Colonic mucosa (tissue), 4 donors: ENCODE measurements at places on chromosomes 6 and 20. TPM values are rescaled to one million over a fixed set of nuclear protein-coding genes. Genes with fewer than 3 reads are reported as not detected.

DNA sequence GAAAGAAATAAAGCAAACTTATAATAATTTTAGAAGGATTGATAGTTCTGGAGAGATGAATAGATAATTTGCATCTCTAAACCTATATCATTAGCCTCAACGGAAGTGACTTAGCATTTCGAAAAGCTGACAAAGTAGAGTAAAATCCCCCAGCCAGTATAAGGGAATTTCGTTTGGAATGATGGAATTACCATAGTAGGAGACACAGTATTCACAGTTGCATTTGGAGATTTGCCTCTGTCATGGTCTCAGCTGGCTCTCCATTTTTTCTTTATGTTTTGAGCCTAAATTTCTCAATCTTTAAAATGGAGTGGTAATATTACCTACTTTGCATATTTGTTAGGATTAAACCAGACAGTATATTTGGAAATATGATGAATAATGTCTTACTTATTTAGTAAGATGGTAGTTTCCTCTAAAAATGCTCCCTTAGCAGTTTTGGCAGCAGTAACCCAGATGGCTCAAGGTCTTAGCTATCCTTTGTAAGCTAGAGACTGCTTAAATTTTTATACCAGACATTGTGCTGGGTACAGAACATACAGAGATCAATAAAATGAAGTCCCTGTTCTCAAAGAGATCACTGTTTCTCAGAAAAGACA lies 58.2 kb downstream of the SMAP1 start:
- no peak for DNase-seq

- DNase-seq, result peak; percentile 82
Observed at GRCh38 chr6:31128093-31128676, 7.9 kb upstream of the CDSN start.

PI16 gene
- 2.6 TPM for total RNA-seq

R3HDML gene
- total RNA-seq, result not detected

DNA sequence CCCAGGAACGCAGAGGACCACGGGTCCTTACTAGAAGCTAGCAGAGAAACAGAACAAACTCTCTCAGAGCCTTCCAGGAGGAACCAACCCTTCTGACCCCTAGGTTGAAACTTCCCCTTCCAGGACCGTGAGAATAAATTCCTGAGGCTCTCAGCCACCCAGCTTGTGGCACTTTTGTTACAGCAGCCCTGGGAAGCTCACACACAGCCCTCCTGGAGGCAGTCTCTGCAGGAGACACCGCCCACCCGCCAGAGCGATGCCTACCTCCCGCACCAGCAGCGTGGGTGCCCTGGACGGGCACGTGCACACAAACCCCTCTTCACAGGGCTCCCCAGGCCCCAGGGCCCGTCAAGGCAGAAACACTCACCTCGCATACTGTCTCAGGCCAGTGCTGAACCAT lies 4.2 kb downstream of the RNASET2 start:
- DNase-seq, result no peak

DNA sequence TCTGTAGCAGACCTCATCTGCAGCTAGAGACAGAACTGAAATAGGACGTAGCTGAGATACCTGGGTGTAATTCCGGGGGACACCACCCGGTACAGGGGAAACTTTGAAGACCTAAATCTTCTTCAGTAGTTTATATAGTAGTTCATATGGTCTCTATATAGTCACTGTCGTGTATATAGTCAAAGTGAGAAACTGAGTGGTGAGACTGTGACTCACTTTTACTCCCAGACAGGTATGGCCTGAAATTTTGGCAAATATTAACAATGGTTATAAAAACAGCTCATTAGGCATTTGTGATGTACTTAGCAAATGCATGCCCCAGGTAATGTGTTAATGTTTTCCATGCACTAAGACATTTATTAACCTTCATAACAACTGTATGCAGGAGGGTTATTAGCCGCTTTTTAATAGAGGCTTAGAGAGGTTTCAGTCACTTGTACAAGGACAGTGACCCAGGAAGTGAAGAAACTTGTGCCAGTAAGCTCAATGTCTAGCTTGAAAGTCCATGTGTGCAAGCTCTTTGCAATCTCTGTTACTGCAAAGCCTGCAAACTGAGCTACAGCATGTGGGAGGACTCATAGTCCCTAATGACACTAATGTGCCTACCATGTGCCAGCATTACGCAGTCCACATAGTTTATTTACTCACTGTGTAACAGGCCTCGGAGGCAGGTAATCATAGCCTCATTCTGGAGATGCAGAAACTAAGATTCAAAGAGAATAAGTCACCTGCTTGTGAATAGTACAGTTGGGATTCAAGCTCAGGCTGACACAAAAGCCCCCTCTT lies 165.4 kb upstream of the CHD6 start:
- no peak for DNase-seq

ZNF165 gene
- 5.3 TPM for total RNA-seq

DNA sequence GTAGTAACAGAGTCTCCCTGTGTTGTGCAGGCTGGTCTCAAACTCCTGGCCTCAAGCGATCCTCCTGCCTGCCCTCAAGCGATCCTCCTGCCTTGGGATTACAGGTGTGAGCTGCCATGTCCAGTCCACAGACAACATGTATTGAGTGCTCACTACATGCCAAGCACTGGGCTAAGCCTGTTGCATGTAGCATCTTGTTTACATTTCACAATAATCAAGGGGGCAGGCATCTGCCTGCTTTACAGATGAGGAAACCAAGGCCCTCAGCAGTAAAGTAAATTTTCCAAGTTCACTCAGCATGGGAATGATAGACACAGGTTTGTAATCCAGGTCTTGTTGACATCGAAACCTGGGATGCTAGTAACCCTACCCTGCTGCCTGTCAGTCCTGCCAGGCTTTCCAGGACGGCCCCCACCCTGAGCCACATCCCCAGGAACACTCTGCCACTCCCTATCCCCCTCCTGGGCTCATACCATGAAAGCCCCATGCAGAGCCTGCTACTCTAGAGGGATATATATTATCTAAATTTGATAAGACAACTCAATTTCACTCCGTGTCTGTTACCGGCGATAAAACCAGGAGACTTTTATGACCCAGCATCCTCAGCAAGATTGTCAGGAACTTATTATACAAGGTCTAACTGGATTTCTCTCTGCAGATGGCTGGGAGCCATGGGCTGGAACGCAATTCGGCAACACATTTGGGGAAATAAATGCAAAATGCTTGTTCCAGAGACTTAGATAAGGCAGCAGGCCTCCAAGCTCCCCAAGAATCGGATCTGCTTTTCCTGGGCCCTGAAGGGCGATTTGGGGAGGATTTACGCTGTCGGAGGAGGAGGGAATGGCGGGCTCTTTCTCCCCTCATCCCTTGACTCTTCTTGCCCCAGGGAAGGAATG lies 30.4 kb downstream of the CD40 start:
- no peak for DNase-seq

GRCh38 chr20:47973519-47974233 lies 188.4 kb upstream of the SULF2 start:
- DNase-seq, result no peak

DNA sequence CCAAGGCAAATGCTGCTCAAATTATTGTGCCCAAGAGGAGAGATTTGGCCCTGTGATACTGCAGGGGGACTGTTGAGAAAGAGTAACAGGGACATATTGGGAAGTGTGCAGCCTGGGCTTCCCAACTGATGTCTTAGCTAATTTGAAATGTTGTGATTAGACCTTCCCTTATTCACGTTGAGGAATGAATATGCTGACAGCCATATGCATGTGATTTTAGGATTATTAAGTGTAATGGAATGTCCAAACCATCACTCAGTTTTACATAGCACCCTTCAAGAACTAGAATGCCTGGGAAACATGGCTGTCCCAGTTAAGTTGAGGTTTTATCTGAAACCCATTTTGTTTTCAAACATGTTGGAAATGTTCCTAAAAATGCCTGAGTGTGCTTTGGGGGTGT lies 81.4 kb downstream of the CARMIL1 start:
- no peak for DNase-seq

SLC22A7 gene
- total RNA-seq, result not detected

DNA sequence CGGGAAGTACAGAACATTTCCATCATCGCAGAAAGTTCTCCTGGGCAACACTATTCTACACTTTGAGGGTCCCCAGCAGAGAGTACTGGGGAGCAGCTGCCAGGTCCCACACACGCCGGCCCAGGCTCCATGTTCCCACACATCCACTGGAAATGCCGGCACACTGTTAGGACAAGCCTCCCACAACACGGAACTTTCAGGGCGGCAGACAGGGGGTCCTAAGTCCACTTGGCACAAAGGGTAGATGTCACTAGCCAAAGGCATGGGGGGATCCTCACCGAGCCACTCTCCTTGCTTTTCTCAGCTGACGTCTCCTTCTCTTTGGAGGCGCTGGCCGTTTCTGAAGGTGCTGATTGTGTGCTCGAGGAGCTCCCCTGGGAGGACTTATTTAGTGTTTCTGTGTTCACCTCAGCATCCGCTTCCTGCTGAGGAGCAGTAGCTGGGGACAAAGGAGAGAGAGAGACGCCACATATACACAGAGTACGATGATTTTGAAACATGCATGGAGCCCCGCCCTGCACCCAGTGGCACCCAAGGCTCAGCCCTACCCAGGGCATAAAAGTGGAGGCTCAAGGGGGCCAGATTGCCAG lies 135.4 kb downstream of the ZMYND8 start:
- no peak for DNase-seq

MRPL14 gene
- 72.0 TPM for total RNA-seq

SLCO4A1 gene
- 42.9 TPM for total RNA-seq

ADGRF5 gene
- 1.8 TPM for total RNA-seq

GRCh38 chr6:29763491-29764289 lies 40.5 kb downstream of the HLA-F start:
- DNase-seq, result peak; percentile 9

GRCh38 chr20:20752712-20753111 lies 40.3 kb upstream of the RALGAPA2 start:
- DNase-seq, result peak; percentile 38

RAB44 gene
- 0.08 TPM for total RNA-seq

- DNase-seq, result peak; percentile 31
Observed at GRCh38 chr20:34110745-34111641, 1.1 kb downstream of the EIF2S2 start.

SRSF6 gene
- 147 TPM for total RNA-seq

DNA sequence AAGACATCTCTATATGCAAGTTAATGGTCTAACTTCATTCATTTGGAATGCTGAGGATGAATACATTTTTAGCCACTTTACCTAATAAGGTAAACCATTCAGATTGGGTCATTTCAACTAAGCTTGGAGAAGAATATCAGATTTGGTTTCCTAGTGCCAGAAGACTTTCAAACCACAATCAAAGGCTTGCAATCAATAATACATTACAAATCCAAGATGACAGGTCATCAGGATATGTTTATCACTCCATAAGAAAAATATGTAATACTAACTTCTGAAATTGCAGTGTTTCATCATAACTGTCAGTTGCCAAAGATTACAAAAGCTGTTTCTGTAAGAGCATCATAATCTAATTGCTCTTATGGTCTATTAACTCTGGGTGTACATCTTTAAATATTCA lies 654.0 kb downstream of the COL12A1 start:
- DNase-seq, result no peak

HLA-DQA2 gene
- 5.7 TPM for total RNA-seq

RCAN2 gene
- total RNA-seq, result 3.6 TPM

BCLAF1 gene
- total RNA-seq, result 143 TPM

CPXM1 gene
- total RNA-seq, result 0.98 TPM

DNA sequence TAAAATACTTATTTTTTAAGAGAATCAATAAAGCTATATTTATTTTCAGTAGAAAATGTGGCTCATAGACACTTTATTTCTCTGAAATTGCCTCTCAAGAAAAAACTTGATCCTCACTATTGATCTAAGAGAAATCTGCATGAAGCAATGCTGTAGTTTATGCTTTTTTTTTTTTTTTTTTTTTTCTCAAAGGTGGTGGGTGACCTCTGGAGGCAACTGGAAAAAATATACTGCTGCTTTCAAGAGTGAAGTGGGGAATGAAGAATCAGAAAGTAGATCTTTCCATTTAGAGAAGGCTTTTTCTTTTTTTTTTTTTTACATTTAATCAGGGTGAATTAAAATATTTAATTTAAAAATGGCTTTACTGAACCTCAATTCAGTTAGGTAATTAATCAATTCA lies 169.3 kb downstream of the SLC16A10 start:
- no peak for DNase-seq

DNA sequence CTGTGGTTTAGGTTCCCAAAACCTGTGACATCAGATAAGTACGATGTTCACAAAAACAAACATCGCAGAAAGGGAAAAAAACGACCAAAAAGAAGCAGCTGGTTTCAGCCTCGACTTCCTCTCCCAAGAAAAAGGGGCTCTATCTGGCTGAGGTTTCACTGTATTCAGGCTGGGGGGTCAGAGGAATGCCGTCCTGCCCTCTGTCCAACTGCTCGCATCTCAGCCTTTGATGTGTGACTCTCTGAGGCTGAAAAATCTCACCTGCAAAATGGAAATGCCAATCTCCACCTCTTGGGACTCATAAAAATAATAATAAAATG lies 123.6 kb upstream of the PTPN1 start:
- no peak for DNase-seq

DNA sequence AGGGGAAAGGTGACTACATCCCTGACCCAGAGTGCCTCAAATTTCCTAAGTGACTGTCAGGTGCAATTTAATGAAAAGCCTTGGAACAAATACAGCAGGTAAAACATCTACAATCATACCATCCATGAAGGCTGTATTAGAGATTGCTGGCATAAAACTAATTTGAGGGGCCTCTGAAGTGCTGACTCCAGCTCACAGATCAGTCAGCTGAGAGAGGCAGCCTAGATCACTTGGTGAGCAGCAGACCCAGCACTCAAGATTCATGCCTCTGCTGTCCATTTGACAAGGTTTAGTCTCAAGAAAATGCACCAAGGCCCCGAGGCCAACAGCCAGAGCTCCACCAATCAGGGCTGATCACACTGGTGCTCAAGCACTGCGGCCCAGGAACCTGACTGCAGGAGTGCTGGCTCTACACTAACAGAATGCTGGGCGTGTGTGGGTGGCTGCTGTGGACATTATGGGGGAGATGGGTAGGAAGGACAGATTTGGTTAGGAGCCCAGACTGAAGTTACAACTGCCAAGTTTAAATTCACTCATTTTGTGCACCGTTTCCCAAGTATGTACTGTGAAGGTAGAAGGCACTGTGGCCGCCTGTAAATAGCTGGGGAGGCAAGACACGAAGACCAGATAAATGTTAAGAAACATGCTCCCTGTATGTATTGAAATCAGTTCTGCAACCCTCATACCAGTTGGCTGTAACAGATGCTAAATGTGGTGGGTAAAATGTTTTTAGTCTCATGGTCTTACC lies 28.2 kb downstream of the SNX5 start:
- no peak for DNase-seq

GRCh38 chr6:54654381-54654780 lies 192.2 kb upstream of the FAM83B start:
- DNase-seq, result no peak

GRCh38 chr6:35706468-35706867 lies 17.8 kb upstream of the FKBP5 start:
- no peak for DNase-seq
